ENCODE measurements at places on chromosomes 5 and 9.

DNA sequence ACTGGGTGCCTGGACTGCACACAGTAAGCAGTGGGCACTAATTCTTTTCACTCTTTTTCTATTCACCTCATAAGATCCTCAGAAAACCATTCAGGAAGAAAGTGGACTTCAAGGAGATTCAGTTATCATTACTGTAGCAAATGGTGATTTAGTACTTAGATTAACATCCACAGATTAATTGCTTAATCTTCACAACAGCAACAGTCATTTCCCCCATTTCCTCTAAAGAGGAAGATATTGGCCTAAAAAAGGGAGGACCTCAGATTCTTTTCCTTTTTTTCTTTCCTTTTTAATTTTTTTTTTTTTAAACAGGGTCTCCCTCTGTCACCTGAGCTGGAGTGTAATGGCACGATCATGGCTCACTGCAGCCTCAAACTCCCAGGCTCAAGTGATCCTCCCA, 64.4 kb downstream of the AUH start:
- no peak for DNase-seq

DNA sequence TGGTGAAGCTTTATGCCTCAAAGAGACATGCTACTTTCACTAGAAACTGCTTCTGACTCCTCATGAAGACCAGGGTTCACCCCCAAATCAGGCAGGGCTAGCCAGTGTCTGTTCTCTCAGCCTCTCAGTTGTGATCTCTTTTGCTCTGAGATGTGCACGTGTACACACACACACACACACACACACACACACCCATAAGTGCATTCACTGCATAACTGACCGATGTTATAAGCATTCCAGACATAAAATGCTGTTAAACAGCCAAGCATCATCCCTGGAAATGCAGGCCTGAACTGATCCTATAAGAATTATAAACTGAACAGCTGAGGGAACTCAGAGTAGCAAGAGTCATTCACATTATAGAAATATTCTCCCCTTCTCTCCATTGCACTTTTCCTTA, 85.0 kb downstream of the FSTL4 start:
- no peak for DNase-seq

DNA sequence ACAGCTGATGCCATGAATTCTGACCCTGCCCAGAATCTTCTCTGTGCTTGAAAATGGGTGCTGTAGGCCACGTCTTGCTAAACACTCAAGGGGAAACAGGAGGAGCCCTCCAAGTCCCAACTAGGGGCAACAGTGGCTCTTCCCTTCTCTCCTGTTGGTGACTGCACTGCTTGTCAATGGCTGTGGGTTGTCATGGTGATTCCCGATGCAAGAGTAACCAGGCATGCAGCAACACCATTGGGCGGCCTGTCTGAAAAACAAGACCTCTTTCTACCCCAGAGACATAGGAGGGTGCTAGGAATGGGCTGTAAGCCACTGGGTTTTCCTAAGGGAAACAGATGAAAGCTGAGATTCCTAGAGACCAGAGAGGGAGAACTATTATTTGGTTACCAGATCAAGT, 201.7 kb upstream of the PANK3 start:
- DNase-seq = no peak

DNA sequence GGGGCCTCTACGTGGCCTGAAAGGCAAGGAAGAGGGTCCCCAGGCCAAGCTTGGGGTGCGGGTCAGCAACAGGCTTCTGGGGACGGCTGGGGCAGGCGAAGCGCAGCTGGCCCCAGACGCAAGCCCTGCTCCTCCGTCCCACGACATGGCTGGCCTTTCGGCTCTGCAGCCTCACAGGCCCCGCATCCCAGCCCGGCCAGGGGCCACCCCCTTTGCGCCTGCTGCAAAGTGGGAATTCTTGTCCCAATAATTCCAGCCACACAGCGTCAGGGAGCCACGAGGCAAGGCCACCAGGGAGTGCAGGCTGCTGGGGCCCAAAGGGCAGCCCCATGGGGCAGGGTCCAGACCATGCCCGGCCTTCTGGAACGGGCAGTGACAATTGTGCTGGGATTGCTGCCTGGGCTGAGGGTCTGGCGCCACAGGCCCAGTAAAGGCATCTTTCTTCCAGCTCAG, 1.1 kb upstream of the ENTPD2 start:
- DNase-seq = no peak

DNA sequence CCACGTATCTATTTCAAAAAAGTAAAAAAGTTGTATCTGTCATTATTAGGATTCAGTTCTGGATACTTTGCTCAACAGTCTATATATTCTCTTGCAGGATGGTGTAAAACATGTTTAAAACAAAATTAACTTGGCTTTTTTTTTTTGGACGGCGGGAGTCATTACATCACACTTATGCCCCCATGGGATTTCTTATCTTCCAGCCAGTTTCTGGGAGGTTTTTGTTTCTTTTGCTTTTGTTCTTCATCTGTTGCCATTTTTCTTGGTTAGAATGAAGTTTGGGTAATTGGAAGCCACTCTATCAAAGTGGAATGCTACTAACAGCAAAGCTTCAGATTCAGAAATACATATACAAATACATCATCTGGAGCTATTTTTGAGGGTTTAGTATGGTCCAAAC, 1.8 kb upstream of the STARD4 start:
- DNase-seq = no peak

- DNase-seq = no peak
These were observed 36.4 kb downstream of the PIK3R1 start for GRCh38 chr5:68251804-68252522.

GRCh38 chr5:6603643-6604042, 29.2 kb downstream of the NSUN2 start:
- DNase-seq = no peak

DNA sequence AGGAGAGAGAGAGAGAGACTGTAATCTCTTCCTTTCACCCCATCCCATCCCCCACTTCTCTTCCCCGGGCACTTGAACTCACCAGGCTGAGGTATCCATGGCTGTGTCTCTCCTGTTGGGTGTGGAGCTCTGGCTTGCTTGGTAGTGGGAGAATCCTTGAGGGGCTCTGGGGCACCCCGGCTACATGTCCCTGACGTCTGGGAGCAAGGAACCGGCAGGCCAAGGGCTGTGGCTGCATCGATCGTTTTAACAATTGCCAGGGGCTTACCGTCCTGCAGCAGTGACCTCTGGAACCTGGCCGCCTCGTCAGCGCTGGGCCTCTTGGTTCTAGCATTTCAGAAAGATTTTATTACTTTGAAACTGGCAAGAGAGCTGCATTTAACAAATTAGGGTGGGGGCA, 30.0 kb downstream of the FGF18 start:
- DNase-seq = no peak

DNA sequence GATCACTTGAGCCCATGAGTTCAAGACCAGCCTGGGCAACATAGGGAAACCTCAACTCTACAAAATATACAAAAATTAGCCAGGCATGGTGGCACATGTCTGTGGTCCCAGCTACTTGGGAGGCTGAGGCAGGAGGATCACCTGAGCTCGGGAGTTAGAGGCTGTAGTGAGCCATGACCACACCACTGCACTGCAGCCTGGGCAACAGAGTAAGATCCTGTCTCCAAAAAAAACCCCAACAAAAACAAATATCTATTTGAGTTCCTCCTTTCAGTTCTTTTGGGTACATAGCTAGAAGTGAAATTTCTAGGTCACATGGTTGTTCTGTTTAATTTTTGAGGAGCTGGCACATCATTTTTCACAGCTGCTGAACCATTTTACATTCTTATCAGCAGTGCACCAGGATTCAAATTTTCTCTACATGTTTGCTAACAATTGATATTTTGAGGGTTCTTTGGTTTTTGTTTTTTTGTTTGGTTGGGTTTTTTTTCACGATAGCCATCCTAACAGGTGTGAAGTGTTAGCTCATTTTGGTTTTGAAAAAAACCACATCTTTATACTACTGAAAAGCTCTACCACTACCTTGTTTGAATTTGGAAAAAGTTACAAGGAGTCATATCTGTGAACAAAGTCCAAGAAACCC, 176.9 kb upstream of the SLC12A2 start:
- DNase-seq = no peak

- DNase-seq = no peak
These were observed 589.4 kb upstream of the FAM174A start for GRCh38 chr5:99945478-99946442.

DNA sequence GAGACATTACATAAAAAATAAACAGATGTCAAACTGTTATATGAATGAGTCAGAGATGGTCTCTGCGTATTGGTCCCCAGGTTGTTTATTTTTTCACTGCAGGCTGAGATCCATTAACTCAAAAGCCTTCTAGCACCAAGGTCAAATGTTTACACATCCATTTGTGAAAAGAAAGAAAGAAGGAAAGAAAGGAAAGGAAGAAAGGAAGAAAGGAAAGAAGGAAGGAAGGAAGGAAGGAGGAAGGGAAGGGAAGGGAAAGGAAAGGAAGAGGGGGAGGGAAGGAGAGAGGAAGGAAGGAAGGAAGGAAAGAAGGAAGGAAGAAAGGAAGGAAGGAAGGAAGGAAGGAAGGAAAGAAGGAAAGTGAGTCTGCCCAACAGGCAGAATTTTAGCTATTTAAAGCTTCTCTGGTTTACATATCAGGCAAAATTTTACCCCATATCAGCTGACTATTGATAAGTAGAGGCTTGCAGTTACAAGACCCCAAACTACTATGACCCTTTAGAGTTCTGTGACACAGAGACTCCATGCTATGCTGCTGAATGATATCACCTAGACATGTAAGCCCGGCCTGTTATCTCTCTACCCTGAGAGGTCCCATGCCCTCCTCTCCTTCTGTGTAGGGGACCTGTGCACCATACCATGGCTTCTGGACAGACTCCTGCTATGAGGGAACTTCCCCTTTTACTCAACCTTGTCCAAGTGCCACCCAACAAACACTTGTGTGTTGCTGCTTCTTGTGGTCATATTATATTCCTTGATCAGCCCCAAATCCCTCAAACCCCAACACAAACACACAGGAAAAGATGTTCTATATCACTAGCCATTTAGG, 59.0 kb downstream of the DRD1 start:
- no peak for DNase-seq

- DNase-seq = no peak
These were observed 925 bp upstream of the SAPCD2 start for GRCh38 chr9:137071282-137071681.

DNA sequence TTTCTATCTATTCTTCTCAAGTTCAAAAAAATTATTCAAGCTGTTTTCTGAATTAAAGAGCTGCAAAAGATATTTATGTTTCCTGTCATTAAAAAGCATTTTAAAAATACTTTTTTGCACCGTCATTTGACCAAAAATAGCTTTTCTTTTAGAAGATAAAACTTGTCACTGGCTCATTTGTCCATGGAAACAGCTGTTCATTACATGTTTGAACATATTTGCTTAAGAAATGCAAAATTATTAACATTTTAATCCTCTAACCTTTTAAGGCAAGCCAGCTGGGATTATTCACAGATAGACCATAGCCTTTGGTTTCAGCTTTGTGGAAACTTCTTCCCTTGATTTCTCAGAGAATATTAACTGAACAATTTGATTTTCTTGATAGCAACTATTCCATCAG, 393.9 kb downstream of the TUSC1 start:
- no peak for DNase-seq

- DNase-seq = no peak
These were observed 27.1 kb downstream of the MTMR12 start for GRCh38 chr5:32285510-32286138.

- DNase-seq = no peak
These were observed 2125.8 kb upstream of the WWC1 start for GRCh38 chr5:166165596-166165995.

DNA sequence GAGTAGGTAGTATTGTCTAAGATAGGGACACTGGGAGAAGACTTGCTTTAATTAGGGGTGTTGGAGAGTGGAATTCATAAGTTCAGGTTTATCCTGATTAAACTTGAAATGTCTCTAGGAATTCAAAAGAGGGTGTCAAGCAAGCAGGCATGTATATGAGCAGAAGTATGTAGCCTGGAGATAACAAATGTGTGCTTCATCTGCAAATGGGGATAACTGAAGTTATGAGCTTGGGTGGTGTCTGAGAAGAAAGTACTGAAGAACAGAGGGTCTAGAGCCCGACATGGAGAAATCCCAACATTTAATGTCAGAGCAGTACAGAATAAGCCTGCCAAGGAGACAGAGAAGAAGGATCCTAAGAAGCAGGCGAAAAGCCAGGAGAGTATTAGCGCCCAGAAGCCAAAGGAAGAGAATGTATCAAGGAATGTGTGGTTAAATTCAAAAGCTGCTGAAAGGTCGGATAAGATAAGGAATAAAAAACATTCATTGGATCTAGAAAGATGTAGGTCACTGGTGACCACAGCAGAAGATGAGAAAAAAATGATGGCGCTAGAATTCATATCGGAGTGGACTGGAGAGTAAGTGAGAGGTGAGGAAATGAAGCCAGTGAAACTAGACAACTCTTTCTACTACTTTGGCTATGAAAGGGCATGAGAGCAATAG, 401.5 kb upstream of the PIK3R1 start:
- DNase-seq = no peak

Data from NCI-H510A (cell line).